ENCODE measurements at places on chromosomes 5 and 9.

GRCh38 chr5:54215233-54215736, 95.1 kb downstream of the ARL15 start:
- DNase-seq: no peak

DNA sequence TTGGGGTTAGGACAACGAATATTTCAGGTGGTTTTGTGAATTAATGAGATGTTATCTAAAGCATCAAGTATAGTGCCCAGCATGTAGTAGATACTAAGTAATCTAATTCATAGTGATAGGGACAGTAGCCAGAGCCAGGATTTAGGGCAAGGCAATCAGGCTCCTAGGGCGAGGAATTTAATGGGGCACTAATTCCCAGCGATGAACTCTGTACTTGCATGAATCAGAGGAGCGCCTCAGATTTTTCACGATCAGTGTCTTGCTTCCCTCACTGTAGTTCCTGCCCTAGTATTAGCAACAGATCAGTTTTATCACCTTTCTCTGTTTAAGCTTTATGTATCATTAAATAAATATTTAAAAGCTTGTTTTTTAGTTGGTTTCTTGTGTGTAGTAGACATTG, 3.1 kb downstream of the AGGF1 start:
- no peak for DNase-seq

DNA sequence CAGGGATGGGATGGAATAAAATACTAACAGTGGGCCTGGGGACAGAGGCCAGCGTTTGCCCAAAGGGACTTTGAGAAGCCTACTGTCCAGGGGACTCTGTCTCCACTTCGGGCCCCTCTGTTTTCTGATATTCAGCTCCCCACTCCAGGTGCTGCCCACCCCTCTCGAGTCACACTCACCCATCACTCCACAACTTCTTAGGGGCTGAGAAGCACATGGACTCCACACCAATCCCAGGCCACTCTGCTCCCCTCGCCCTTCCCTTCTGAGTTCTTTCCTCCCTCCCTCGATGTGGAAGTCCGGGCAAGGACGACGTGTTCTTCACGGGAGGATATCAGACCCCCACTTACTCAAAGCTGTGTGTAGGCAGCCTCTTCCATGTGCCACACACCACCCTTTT, 124.5 kb downstream of the BARX1 start:
- no peak for DNase-seq

- DNase-seq: no peak
Measured at GRCh38 chr9:84759300-84759750, 89.8 kb downstream of the NTRK2 start.

GRCh38 chr9:37511016-37512010, 25.6 kb downstream of the POLR1E start:
- no peak for DNase-seq

DNA sequence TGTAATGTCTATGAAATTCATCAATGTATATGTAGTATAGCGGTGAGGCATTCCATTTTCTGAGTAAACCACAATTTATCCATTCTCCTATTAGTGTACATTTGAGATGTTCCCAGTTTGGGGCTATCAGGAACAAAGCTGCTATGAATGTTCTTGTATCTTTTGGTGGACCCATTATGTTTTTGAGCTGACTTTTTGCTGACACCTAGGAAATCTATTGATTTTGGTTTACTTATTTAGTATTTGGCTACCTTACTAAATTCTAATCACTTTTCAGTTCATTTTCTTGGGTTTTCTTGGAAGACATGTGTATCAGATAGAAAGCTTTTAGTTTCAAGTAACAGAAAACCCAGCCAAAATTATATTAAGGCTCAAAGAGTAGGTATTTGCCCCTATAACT, 13.7 kb downstream of the NSG2 start:
- DNase-seq: no peak

GRCh38 chr5:54148067-54148845, 162.1 kb downstream of the ARL15 start:
- DNase-seq: peak; percentile 40

DNA sequence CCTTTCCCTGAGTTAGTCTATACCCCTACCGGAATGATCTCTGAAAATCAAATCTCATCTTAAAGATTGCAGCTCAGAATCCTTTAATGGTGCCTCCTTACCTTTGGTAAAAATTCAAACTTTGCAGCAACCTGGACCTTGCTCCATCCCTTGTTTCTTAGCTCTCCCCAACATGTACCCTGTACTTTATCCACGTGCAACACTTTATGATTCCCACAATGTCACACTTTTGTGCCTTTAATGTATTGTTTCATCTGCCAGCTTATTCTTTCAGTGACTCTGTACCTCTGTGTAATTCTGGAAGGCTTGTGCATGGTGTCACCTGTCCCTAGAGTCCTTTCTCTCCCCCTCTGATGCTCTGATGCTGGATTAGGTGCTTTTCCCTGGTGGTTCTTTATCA, 9.5 kb downstream of the ACO1 start:
- no peak for DNase-seq

- peak; percentile 93 for DNase-seq
Measured at GRCh38 chr9:127154390-127155191, 32.2 kb upstream of the ANGPTL2 start.

DNA sequence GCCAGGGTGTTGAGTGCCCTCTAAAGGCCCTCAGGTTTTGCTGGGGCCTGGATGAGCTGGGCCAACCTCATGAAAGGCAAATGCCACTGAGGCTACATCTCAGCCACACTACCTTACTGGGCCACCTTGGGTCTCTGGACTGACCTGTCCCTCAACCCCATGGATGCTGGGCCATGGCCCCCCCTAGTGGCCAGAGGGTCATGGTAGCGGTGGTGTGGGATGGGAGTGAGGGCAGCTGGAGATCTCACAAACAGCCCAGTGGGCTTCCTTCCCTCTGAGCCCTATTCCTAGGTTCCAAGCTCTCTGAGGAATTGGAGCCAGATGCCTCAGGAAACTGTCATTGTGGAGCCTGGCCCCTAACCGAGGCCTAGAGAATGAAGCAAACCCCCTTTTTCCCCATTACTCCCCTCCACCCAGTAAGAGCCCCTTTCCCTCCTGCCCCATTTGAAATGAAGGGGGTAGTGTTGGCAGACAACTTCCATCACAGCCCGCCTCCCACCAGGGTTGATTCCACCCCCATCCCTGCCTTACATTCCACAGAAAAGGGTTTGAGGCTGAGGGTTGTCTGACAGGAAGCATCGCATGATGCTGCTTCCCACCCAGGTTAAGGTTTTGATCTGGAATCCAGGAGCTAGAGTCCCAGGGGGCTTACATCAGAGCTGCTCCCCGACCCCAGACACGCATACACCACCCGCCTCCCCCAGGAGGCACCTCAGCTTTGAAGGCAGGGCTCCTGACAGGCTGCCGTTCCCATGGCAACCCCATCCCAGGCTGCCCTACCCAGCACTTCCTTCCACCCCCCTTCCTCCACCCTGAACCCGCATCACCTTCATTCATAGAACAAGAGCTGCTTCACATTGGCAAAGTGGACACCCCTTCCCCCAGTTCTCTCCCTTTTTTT, 63.9 kb downstream of the PCDH1 start:
- peak; percentile 11 for DNase-seq

DNA sequence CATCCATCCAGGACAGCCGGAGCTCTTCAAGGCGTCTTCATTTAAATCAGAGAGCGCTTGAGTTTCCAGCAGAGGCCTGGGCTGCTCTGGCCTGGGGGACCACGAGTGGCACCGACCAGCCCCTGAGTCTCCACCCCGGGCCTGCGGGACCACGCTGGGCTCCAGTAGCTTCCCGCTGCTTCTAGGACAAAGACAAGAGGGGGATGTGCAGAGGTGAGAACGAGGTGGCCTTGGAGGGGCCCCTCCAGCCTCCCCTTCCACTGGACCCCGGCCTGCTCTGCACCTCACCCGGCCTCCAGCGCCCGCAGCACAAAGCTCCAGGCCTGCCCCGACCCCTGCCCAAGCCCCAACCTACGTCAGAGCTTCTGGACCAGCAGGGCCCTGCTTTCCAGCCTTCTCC, 81.6 kb downstream of the IRX2 start:
- DNase-seq: no peak

DNA sequence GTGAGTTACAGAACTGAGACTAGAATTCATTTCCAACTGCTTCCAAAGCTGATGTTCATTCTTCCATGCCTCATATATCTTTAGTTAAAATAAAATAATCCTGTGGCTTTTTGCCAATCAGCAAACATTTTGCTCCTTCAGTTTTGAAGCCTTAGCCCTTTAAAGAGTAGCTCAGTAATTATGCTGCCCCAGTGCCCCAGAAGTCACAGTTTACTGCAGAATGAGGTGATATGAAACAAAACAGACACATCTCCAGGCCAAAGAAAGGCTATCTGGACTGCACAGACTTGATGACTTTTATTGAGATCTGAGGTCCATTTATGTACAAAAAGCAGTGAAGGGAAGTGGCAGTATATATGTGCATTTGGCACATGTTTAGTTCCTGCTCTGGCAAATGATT, 285.8 kb upstream of the ZNF462 start:
- no peak for DNase-seq

GRCh38 chr5:144219869-144220268, 49.2 kb downstream of the KCTD16 start:
- peak; percentile 95 for DNase-seq

- DNase-seq: no peak
Measured at GRCh38 chr5:88671106-88671504, 211.9 kb downstream of the MEF2C start.

DNA sequence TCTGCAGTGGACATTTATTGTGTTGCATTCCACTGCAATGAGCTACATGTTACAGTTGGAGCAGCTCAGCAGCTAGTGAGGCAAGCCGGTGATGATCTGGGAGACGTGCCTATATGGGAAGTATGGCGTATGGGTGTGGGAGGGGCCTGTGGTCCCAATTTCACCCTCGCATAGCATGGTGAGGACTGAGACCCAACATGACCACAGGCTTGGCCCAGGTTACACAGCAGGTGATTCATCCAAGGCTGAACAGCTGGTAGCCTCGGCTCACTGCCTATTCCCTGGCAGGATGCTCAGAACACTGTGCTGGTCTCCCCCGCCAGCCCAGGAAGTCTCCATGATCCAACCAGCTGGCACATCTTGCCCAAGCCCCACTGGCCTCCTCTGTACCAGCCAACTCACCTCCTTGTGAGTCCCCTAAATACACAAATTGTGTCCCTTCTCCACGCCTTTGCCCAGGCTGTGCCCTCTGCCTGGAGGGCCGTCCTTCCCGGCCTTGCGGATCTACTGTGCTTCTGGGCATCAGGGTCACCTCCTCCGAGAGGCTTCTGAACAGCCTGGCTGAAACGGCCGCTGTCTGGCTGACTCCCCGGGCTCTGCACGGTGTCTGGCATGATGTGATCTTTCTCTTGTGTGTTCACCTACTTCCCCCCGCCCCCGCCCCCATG, 81.4 kb downstream of the NSUN2 start:
- DNase-seq: no peak

DNA sequence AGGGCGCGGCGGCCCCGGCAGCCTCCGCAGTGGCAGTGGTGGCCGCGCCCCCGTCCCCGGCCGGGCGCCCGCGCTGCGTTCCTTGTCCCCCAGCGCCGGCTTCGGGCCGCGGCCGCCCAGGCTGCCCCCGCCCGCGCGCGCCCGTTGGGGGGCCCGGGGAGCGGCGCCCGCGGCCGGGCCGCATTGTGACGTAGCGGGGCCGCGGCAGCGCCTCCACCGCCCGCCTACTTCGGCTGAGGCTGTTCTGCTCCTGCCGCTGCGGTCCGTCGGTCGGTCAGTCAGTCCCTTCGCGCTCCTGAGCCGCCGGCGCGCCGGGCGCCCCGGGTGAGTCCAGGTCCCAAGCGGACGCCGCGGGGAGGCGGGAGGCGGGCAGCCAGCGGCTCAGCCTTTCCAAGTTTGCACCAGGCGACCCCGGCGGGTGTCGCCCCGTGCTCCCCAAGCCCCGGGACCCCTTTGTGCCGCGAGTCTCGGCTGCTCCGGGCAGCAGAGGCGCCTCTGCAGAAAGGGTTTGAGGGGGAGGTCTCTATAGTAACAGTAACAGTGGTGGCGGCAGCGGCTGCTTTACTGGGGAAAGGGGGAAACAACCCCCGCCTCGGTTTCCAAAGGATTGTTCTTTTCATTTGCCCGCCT, at the start of gene SNCAIP:
Gene SNCAIP, plus strand, starts transcription at position 277 of the 630 bp plus-strand sequence. CDS start 78,898 bp downstream, outside the sequence.
- DNase-seq: no peak

GRCh38 chr5:139027150-139027549, 152.0 kb upstream of the LRRTM2 start:
- no peak for DNase-seq

DNA sequence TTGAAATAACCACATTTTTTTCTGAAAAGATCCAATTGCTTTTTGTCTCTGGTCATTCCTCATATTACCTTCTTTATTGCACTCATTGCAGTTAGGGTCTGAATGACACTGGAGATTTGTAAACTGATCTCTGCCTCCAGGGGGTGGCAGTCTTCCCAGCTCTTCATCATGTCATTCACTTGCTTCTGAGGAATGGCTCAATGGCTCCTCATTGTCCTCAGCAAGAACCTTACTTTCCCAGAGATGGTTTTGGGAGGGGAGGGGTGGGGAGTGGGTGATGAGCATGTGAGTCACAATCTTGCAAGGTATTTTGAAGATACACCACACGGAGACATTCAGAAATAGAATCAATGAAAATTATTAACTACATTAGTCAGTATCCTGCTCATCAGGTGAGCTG, 159.8 kb upstream of the GAS1 start:
- no peak for DNase-seq

- DNase-seq: no peak
Measured at GRCh38 chr9:121888438-121888775, 204.7 kb downstream of the TTLL11 start.

All from NCI-H2029 treated with DMSO at 0.1 percent for 48 hours (cell line).